ENCODE measurements at places on chromosomes 6 and 20.

DNA sequence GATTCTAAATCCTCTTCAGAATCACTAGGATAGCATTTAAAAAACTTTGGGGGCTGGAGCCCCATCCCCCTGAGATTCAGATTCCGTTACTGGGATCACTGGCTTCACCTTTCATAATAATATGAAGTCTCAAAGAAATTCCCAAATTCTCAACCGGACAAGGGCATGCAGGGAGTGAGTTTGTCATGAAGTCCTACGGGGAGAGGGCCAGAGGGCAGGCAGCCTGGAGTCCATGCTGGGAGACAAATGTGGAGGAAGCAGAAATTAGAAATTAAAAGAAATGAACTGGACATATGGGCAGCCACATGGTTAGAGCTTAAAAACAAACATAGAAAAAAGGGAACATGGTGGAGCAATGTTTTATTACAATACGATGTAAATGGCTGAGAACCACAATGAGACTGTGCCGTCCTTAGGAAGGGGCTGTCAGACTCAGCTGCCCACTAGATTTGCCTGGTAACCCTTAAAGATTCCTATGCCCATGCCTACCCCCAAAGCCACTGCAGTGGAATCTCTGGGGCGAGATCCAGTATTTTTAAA is 142.6 kb downstream of the CEBPB start:
- no peak for DNase-seq

DNA sequence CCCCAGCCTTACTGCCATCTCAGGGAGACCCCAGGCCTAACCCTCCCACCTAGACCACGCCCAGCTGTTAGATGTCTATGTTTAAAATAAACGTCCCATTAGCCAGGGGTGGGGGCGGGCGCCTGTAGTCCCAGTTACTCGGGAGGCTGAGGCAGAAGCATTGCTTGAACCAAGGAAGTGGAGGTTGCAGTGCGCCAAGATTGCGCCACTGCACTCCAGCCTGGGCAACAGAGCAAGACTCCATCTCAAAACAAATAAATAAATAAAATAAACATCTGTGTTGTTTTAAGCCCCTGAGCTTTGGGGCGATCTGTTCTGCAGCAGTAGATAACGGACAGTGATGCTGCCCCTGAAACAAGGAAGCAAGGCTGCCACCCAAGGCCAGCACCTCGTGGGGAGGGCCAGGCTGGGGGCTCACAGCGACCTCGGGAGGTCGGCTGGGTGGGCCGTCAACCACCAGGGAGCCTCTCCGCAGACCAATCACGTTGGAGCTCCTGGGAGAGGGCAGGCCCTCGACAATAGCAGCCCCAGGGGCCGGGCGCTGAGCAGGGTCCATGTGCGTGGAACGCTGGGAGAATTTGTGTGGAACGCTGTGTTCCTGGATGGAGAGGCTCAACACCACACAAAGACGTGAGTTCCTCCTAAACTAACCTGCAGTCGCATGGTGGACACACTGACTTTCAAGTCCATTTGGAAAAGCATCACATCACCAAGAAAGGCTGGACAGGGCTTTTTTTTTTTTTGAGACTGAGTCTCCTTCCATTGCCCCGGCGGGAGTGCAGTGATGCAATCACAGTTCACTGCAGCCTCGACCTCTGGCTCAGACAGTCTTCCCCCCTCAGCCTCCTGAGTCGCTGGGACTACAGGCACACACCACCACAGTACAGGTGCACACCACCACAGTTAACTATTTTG is 1.0 kb upstream of the HELZ2 start:
- DNase-seq, result no peak

DNA sequence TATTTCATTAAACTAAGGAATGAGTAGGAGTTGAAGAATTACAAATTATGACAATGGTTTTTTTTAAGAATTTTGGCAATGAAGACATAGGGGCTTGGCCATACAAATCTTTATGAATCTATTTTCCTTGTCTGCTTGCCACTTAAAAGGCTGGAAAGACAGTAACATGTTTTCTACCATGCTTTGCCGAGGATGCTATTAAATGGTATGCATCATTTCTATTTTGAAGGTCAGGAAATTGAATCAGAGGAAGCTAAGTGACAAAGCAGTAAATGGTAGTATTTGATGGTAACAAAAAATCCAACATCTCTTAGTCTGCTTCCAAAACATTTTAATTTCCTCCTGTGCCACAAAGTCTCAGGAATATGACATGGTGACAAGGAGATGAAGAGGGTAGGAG is 287.2 kb downstream of the RFPL4B start:
- DNase-seq, result no peak

GRCh38 chr20:18738888-18739287 is 74.7 kb upstream of the SCP2D1 start:
- DNase-seq, result no peak

DNA sequence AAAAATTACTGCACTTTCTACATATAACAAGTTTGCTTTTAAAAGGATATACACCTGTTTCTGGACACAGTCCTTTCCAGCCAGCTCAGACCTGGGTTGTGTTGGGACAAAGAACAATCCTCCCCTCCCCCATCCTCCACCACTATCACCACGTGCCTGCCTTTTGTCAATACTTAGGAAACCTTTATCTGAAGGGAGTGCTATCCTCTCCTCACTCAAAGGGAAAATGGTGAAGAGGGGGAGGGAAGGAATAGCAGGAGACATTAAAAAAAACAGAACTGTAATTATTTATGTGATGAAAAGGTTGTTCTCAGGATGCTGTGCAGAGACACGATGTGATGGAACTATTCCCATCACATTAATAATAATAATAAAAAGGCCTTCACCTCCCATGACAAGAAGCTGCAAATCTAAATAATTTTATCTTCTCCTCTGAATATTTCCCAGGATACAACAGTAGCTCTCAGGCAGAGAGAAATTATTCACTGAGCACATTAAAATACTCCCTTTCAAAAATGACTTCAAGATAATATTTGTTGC is 105.5 kb downstream of the NRSN1 start:
- no peak for DNase-seq

- DNase-seq, result peak; percentile 10
These were observed 7.6 kb downstream of the ZNF451 start for GRCh38 chr6:57097596-57097995.

Measured in GM04504 (cell line).